ENCODE measurements at places on chromosomes 4 and X.

DNA sequence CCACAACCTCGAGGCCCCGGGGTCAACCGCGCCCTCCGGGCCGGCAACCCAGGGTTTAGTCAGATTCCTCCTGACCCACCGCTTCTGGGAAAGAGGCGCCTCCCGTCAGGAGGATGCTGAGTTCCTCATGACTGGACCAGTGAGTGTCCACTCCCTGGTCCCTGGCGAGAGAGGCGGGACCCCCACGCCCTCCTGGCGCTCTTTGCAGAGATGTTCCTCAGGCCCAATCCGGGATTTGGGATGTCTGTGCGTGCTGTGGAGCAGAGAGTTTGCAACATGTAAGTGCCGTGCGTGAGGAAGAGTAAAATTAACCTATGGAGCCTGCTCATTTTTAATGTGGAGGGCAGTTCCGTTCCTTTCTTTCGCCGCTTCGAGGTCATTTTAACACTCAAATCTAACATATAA, 824 bp upstream of the UGDH start:
- DNase-seq, result no peak

DNA sequence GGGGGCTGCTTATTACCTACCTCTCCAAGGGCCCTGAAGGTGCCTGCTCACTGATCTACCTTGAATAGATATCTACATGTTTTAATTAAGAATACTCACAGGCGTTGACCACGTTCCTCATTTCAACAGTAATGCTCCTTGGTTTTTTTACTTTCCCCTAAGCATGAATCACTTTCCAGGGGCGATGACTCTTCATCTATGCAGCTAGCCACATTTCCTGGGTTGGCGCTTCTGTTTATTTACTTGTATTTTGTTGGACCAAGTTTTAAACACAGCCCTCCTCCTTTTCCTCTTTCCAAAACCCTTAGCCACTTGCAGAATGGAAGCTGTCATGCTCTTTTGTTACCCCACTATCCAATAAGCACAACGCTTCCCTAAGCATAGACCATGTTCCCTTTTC, 50.8 kb downstream of the CBLL2 start:
- no peak for DNase-seq

GRCh38 chr4:25938787-25939186, 24.8 kb downstream of the SMIM20 start:
- no peak for DNase-seq

DNA sequence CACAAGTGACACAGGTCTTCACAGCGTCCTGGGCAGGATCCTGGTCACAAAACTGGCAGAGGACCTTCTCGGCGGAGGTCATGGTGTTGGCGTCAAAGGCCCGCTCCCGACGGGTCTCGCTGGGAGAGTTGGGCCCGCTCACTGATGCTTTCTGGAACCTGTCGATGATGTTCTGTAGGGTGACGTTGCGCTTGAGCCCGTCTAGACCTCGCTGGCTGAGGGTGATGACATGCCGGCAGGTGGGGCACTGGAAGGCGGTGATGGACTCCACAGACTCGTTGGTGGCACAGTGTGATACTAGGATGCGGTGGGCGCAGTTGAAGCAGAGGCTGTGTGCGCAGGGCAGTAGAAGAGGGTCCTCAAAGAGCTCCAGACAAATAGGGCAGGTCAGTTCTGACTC, 53.2 kb downstream of the MID1 start:
- DNase-seq, result no peak

DNA sequence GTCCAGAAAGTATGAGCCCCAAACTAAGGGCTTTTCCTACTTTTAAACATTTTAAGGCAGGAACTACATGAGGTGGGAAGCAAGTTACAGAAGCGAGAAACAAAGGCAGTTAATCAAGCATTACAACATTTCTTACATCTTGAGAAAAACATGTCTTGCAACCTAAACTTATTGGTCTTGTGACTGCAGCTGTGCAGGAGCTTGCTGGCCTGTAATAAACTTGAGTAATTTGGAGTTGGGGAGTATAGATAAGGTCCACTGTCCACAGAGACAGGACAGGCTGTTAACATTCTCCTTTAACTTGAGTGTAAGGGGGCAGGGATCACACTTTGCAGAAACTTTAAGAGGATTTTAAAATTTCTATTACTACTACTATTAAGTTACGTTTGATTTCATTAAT, 2.7 kb upstream of the UGT8 start:
- no peak for DNase-seq

DNA sequence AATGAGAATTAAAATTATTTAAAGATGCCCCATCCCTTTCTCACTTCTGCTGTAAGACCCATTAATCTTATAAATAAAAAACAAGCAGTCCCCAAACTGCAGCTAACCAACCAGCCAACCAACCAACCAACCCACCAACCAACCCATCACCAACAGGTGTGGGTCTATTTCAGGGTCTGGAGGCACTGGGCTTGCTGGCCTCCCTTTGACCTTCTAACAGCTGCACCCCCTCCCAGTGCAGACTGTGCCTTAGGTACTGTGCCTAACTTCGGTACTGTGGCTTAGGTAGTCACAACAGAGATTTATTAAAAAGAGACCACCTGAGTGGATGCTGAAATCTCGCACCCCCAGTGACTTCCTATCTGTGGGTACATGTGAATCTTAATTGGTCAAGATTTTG, 128.1 kb downstream of the SORBS2 start:
- no peak for DNase-seq

DNA sequence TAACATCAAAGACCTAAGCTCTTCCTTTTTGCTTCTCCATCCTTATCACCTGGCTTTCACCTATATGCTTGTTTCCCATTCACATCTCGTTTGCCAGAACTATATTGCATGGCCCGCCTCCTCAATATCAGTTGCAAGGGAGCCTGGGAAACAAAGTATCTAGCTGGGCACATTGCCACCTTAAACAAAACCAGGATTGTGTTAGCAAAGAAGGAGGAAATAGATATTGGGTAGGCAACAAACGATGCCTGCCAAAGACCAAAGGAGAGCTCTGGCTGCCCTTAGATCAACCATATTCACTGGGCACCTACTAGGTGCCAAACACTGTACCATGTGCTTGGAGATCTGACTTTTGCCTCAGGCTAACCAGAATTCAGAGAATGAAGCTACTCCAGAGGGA, 107.5 kb downstream of the GRIA3 start:
- DNase-seq, result no peak

GRCh38 chr4:165462009-165462408, 83.2 kb downstream of the CPE start:
- DNase-seq, result no peak

DNA sequence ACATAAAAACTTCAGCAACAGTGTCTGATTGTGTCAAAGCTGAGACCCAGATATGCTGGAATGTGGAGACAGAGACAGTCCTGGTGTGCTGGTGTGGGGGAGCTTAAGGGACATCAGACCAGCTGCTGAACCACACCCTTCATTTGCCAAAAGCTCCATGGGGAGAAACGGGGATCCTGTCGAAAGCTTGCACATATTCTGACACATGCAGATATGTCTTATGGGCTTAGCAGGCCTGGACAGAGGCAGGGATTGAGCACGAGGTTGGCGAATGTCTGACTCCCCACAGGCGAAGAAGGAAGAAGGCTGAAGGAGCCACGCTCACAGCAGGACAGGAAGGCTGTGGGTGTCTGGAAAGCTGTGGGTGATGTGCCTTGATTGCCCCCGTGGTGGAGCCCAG, 72.1 kb upstream of the ACSL1 start:
- no peak for DNase-seq

- DNase-seq, result no peak
Observed at GRCh38 chrX:135528756-135529155, 8.3 kb downstream of the INTS6L start.

DNA sequence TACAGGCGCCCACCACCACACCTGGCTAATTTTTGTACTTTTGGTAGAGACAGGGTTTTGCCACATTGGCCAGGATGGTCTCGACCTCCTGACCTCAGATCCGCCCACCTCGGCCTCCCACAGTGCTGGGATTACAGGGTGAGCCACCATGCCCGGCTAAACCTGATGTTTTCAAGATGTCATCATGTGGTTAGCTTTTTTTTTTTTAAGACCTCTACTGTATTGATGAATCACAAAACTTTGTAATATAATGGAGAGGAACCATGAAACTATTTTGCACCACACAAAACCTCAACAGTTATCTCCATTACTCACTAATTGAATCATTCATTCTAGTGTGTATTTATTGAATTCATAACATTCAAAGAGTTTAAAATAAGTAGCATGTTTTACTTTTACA, 94.7 kb upstream of the NEIL3 start:
- DNase-seq, result no peak

GRCh38 chr4:123455360-123455759, 58.8 kb downstream of the SPRY1 start:
- no peak for DNase-seq

Data from CMK (cell line).